Central memory CD8-positive, alpha-beta T cell (primary cell): ENCODE measurements at places on chromosomes 13 and 19.

- no peak for DNase-seq
Measured at GRCh38 chr19:4300589-4300988, 1.6 kb downstream of the TMIGD2 start.

DNA sequence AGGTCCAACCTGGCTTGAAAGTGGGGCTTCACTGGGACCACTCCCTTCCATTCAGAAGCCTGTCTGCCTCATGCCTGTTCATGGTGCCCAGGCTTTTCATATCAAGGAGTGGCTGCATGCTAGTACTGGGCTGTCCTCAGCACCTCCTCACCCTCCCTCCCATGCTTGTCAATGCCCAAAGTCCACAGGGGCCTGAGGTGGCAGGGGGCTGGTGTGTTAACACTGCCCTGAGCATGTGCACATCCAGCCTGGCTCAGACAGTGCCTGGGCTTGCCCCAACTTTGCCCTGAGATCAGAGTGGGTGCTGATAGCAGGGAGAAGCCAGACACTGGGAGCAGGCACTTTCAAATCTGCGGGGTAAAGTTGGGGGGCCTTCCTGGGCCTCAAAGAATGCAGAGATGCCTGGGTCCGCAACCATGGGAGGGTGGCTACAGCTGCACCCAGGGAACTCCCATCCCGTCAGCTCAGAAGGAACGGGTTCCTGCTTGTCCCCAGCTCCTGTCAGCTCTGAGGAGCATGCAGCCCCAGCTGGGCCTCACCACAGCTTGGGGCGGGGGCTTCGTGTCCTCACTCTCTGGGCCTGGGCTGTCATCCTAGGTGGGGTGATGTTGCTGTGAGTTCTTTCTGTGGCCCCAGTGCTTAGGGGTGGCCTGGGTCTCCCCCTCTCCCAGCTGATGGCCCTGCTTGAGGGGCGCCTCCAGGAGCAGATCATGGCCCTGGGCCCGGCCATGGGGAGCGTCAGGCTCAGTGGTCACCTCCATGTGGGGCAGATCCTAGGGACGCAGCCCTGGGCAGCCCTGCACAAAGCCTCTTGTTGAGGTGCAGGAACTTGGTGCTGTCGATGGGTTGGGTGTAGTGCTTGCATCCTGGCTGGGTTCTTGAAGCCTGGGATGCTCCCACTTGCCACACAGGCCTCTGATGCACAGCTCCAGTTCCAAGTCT lies 830.6 kb upstream of the SLITRK5 start:
- no peak for DNase-seq

GRCh38 chr19:49814010-49814409 lies 918 bp upstream of the FUZ start:
- no peak for DNase-seq

DNA sequence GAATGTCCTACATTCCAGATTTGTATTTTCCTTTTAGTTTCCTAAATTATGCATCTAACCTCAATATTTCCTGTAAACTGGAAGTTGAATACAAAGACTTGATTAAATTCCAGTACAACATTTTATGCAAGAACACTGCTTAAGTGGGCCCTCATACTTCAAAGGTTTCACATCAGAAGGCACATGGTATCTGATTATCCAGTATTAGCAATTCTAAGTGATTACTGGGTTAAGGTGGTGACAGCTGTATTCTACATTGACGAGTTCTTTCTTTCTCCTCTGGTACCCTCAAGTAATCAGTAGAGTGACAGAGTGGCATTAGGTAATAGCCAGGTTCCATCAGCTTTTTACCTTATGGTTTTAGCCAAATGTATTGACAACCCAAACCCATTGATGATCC lies 18.3 kb downstream of the BIVM start:
- no peak for DNase-seq

GRCh38 chr13:32761472-32761871 lies 175.2 kb downstream of the PDS5B start:
- DNase-seq: no peak

- DNase-seq: no peak
Measured at GRCh38 chr13:48404952-48405351, 8.0 kb downstream of the LPAR6 start.

- DNase-seq: no peak
Measured at GRCh38 chr13:112773601-112774447, 84.0 kb downstream of the ATP11A start.

- DNase-seq: no peak
Measured at GRCh38 chr13:39451301-39451700, 151.7 kb downstream of the LHFPL6 start.

- no peak for DNase-seq
Measured at GRCh38 chr13:78054157-78054556, 135.5 kb upstream of the EDNRB start.

GRCh38 chr13:30705680-30706079 lies 29.7 kb upstream of the ALOX5AP start:
- DNase-seq: no peak

DNA sequence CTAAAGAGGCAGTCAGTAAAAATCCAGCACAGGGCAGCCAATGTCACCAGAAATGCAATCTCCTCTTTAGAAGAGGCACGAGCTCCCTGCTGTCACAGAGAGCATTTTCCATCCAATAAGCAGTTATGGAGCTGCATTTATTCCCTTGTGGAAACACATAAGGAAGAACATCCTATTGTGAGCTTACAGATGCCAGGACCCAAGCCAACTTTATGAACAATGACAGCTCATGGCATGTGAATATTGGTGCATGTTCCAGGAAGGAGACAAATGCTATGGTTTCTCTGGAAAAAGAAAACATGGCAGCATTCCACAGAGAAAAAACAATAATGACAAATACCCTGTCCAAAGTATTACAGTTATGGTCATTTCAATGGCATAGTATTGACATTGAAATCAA lies 955.6 kb downstream of the UQCRFS1 start:
- no peak for DNase-seq

DNA sequence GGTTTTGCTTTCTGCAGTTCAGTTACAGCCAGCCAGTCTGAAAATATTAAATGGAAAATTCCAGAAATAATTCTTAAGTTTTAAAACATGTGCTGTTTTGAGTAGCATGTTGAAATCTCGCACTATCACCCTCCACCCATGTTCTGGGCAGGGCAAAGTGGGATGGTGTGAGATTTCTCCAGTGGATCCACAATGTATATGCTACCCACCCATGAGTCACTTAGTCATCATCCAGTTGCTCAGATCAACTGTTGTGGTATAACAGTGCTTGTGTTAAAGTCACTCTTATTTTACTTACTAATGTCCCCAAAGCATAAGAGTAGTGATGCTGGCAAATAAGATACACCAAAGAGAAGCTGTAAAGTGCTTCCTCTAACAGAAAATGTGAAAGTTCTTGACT lies 56.4 kb downstream of the CYSLTR2 start:
- DNase-seq: no peak

GRCh38 chr13:113537909-113538688 lies 46.5 kb upstream of the TFDP1 start:
- no peak for DNase-seq

- DNase-seq: no peak
Measured at GRCh38 chr19:51660975-51661600, 14.5 kb upstream of the SIGLEC14 start.

DNA sequence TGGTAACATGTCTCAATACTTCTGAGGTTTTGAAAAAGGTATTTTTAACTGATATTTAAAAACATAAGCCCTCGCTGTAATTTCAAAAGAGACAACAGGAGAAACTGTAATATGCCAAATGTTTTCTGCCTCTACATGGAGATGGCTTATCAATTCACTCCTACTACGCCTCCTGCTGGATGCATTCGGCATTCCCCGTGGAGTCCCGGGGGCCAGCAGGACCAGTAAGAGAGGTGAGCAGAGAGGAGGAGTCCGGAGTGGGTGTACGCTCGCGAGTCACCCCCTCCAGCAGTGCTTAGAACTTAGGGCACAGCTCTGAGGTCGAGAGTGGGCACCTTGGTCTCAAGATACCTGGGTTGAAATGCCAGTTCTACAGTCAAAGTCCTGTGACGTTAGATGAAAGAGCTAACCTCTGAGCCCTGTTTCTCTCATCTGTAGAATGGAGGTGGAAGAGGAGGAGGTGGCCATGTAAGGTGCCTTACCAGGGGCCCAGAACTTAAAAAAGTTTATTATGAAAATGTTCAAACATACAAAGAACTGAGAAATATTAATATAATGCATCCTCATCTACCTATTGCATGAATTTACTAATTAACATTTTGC lies 110.2 kb downstream of the STK24 start:
- no peak for DNase-seq

DNA sequence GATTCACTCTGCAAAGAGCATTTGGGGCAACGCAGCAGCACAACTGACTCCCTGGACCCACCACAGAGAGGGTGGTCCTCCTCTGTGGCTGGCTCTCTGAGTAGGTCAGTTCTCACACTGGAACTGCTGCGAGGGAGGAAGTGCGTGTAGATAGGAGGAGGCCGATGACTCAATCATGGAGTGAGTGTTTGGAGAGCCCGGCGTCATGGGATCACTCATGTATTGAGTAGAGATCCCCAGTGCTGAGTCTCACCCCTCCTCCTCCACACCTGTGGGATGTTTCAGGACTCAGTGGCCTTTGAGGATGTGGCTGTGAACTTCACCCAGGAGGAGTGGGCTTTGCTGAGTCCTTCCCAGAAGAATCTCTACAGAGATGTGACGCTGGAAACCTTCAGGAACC lies 8.9 kb downstream of the ZNF101 start:
- DNase-seq: no peak

DNA sequence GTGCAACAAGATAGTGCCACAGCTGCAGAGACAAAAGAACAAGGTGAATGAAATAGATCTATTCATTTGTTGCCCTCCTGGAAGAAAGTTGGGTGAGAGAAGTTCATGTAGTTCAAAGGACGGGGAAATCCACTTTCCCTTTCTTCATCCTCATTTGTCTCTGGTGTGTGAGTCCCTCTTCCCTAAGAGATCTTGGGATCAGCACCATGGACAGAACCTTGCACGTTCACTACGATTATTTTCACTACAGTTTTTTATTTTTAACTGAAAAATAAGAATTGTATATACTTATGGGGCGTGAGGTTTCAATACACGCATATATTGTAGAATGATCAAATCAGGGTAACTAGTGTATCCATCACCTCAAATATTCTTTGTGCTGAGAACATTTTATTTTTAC lies 29.2 kb downstream of the NLRP5 start:
- no peak for DNase-seq

- no peak for DNase-seq
Measured at GRCh38 chr13:112105892-112106291, 38.9 kb downstream of the SOX1 start.
